ENCODE measurements at places on chromosomes 4 and X.

GRCh38 chrX:9003041-9003440 lies 30.9 kb downstream of the FAM9B start:
- no peak for DNase-seq

DNA sequence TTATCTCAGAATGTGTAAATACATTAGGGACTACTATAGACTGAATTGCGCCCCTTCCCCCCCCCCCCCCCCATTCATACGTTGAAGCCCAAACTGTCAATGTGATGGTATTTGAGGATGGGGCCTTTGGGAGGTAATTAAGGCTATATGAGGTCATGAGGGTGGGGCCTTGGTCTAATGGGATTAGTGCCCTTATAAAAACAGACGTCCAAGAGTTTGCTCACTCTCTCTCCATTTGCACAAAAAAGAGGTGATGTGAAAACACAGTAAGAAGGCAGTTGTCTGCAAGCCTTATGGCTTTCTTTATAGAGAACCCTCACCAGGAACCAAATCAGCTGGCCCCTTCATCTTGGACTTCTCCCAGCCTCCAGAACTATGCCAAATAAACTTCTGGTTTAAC lies 15.3 kb downstream of the SPACA5 start:
- no peak for DNase-seq

DNA sequence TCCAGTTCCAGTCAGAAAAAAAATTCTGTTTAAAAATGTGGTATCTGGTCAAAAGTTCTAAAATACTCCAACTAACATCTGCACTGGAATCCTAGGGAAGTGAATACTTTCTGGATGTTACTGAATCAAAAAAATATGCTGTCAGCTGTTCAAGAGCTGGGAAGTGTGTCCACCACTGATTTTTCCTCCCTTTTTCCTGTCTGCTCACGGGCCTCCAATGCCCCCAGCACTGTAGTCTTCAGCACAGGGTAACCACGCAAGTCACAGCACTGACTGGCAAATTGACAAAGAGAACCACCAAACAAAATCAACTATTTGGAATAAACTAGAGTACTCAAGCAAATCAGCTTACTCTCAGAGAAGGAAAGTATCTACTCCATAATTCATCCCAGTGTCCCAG lies 9.9 kb downstream of the VEGFC start:
- DNase-seq: no peak

GRCh38 chrX:16992951-16993350 lies 46.5 kb downstream of the REPS2 start:
- no peak for DNase-seq

- DNase-seq: no peak
Observed at GRCh38 chrX:29257521-29257920, 670.3 kb downstream of the IL1RAPL1 start.

DNA sequence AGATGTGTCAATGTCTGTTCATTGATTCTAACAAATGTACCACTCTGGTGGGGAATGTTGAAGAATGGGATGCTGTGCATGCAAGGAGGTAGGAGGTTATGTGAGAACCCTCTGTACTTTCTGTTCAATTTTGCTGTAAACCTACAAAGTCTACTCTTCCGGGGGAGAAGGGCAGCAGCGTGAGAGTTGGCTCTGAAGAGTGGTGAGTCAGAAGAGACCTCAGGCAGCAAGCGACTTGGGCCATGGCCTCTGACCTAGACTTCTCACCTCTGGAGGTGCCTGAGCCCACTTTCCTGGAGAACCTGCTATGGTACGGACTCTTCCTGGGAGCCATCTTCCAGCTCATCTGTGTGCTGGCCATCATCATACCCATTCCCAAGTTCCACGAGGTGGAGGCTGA lies 26.7 kb downstream of the MANBA start:
- DNase-seq: no peak

GRCh38 chrX:31036895-31037294 lies 34.9 kb downstream of the FTHL17 start:
- no peak for DNase-seq

- no peak for DNase-seq
Observed at GRCh38 chrX:8405631-8406030, 59.0 kb upstream of the VCX3B start.

DNA sequence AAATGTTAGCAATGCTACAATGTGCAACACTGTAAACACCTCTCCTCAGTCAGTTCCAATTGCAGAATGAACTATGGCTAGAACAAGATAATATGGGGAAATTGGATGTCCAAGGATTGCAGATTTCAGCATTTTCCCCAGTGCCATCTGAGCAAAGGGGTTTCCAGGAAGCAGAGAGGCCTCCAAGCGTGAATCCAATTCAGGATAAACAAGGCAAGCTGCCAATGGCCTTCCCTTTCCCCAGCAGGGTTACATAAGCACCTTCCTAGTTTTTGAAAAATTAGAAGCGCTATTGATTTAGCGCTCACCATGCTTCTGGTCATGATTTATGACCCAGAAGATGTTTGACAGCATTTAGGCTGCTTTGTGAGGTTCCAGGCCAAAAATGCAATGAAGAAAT lies 223.0 kb upstream of the GATB start:
- DNase-seq: no peak

GRCh38 chr4:25144870-25145481 lies 15.3 kb downstream of the SEPSECS start:
- no peak for DNase-seq

- no peak for DNase-seq
Observed at GRCh38 chrX:2503591-2504500, 3.1 kb upstream of the DHRSX start.

- no peak for DNase-seq
Observed at GRCh38 chr4:152038238-152038637, 277.4 kb upstream of the GATB start.

GRCh38 chr4:159121371-159121770 lies 18.5 kb downstream of the RAPGEF2 start:
- no peak for DNase-seq

DNA sequence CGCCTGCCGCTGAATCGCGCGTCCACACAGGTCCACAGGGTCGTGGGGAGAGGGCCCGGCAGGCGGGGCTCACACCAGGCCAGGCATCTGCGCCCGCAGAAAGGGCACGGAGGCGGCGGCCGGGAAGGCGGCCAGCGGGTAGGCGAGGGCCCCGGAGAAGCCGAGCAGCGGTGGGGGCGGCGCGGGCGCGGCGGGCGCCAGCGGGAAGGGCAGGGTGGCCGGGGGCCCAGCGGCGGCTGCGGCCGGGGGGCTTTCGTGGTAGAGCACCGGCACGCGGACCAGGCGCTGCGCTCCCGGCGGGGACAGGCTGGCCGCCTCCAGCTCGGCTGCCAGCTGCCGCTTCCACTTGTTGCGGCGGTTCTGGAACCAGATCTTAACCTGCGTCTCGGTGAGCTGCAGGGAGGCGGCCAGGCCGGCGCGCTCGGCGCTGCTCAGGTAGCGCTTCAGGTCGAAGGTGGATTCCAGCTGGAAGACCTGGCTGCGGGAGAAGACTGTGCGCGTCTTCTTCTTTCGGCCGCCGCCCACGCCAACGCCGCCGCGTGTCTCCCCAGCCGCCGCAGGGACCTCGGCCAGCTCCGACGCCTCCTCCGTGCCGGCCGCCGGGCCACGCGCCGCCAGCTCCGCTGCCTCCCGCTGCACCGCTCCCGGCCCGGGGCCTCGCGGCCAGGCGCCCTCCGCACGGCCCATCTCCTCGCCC lies 3.9 kb downstream of the HMX1 start:
- no peak for DNase-seq

DNA sequence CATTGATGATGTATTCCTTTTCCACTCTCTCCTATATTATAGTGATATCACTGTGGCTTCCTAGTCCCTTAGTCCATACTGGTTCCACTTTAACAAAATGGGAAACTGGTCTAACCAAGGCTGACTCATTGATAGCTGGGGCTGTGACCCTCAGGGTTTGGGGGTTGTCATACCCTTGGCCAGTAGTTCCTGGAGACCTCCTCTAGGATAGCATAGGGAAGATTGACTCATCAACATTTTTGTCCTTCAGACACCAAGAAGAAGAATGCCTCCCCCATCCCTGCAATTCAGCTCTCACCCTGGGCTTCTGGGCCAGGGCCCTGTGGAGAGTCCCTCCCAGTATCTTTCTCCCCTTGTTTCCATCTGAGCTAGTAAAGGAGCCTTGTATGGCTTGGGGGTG lies 68.8 kb upstream of the PRPS1 start:
- no peak for DNase-seq

- no peak for DNase-seq
Observed at GRCh38 chrX:11588097-11588496, 77.6 kb downstream of the ARHGAP6 start.

Measured in BJ (cell line).